ENCODE measurements at places on chromosomes 1 and 21. TPM values are rescaled to one million over a fixed set of nuclear protein-coding genes. Genes with fewer than 3 reads are reported as not detected.

GRCh38 chr21:45543371-45543709, 1.1 kb upstream of the SLC19A1 start:
- DNase-seq, result no peak

DNA sequence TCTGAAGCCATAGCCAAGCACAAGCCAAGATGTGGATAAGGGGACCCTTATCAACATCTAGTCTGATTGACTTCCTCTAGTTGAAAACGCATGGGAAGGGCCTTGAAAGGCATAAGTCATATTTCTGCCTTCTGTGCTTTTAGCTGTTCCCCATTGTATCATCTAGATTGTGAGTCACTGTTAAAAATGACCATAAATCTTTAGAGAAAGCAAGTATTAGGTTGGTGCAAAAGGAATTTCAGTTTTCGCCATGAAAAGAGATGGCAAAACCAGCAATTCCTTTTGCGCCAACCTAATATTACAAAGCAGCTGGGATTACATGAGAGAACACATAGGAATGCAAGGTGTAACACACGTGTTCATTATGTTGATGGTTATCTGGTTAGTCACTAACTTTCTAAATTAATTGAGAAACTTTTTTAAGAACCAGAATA, 63.6 kb downstream of the CLIC6 start:
- DNase-seq, result no peak

DNA sequence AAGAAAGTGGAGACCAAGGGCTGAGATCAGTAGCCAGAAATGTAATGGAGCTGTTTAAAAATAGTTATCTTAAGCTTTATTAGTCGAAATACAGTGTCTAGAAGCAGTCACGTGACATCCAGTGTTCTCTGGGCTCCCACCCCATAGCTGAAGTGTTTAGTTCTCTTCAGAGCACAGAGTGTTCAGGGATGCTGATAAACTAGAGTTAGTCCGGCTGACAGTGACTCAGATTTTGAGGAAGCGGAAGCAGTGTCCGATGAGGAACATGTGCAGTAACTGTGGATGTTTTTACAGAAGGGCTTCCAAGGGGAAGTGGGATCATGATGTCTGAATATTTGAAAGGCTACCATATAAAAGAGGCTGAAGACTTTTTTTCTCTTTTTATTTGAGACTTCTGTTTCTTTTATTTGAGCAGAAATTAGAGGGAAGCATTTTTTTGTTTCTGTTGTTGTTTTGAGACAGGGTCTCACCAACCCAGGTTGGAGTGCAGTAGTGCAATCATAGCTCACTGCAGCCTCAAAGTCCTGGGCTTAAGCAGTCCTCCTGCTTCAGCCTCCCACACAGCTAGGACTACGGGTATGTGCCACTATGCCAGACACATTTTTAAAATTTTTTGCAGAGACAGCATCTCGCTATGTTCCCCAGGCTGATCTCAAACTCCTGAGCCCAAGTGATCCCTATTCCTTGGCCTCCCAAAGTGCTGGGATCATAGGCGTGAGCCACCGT, 124.2 kb downstream of the GALNT2 start:
- DNase-seq, result no peak

DNA sequence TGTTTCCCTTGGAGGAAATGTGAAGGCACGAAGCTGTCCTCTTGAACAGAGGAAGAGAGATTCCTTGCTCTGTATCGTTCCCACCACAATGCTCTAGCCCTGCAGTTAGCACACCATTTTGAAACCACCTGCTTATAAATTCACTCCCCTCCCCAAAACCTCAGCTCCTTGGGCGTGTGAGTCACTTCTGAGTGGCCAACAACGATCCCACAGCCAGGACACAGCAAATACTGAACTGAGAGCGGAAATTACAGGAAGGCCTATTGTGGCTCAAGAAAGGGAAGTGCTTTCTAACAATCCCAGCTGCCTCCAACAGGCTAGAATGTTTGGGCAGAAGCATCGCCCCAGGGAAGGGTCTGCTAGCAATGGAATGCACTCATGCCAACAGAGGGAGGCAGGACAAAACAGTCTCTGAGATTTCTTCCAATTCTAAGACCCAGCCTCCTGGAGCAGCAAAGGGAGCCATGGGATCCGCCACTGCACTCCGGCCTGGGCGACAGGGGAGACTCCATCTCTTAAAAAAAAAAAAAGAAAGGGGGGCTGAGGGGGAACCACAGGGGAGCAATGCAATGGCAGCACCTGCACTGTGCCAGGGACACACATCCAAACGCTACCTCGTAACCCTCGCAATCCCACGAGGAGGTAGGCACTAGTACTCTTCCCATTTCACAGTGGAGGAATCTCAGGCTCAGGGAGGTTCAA, 1.9 kb downstream of the TMEM53 start:
- DNase-seq, result no peak

DNA sequence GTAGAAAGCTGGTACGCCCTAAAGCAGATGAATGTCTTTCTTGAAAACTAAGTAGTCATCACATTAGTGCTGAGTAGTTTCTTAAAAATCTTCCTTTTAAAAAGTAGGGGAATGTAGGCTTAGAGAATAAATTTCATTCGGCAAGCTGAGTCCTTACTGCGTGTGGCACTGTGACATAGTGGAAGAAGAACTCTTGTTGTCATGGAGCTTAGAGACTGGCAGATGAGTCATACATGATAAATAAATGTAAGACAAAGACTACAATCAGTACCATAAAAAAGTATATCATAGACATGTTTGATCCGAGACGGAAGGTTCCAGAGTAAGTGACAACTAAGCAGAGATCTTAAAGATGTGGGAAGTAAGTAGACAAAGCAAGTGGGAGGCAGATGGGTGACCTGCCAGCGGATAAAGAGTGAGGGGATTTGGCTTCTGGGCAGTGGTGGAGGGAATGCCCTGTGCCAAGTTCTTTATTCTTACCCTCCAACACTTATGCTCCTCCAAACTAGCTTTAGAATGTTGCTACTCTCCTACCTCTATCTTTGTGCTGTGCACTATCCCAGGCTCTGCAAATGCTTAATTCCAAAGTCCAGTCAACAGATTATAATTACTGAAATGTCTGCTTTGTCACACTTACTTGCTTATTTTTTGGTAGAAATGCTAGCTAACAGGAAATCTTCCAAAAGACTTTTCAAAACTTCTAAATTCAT, 608.5 kb upstream of the USP24 start:
- DNase-seq, result no peak

GRCh38 chr21:42216726-42217572, 2.0 kb upstream of the ABCG1 start:
- no peak for DNase-seq

- DNase-seq, result no peak
Measured at GRCh38 chr1:229905652-229906051, 161.4 kb upstream of the GALNT2 start.

DNA sequence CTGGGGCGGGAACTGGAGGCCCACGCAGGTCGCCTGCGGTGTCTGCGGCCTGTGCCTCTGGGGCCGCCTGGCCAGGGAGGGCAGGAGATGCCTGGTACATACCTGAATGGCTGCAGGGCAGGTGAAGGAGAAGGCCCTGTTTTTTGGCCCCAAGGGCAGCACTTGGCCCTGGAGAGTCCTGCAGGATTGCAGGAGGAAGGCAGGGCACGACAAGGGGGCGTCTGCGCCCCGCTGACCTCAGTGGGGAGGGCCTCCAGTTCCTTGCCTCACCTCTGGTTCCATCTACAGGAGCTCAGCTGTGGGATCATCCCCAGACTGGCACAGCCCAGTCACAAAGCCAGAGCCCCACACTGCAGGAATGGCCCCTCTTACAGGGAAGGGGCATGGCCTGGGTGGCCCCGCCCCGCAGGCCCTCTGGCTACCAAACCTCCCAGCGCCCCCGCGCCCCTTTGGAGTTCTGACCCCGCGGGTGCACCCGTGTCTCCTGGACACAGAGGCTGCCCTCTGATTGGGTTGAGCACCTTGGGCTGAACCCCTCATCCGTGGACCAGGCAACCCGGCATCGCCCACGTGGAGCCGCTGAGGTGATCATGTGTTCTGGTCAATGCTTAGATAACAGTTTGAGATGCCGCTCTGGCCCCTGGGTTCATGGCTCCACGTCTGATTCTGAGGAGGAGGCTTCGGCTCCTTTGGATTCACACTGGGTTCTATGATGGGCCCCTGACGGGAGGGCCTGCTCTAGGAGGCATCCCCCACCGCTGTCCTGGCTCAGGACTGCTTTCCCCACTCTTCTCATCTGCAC, 1.3 kb upstream of the PEX10 start:
- DNase-seq, result no peak

DNA sequence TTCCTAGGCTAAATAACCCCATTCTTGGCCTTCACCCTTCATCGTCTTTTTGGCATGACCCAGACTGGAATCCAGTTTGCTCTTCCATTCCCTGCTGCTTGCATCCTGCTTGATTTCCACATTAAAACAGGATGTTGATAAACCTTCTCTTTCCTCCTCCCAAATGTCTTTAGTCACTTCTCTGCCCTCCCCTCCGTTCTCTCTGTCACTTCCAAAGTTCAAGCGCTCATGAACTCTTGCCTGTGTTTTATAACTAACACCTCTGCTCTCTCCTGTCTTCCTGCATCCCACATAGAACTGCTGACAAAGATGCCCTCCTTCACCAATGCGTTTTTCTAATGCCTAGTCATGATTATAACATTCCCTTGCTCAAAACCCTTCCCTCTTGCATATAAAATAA, 65.6 kb upstream of the SLC44A3 start:
- DNase-seq, result no peak

DNA sequence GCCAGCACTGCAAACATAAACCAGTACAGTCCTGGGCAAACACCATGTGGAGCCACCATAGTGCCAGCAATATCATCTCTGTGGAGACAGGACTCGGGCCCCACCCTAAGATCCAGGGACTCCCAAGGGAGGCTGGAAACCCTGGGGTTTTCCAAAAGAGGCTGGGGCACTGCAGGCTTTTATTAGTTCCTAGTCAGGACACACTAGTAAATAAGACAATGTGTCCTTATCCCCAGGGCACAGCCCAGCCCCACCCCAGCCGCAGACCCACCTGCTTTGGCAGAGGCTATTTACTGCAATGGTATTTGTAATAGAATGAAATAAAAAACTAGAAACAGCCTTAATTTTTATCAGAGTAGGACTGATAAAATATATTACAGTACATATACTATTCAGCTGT, 486 bp upstream of the GJB3 start:
- DNase-seq, result no peak

- DNase-seq, result no peak
Measured at GRCh38 chr1:235892202-235892601, 25.5 kb upstream of the LYST start.

DNA sequence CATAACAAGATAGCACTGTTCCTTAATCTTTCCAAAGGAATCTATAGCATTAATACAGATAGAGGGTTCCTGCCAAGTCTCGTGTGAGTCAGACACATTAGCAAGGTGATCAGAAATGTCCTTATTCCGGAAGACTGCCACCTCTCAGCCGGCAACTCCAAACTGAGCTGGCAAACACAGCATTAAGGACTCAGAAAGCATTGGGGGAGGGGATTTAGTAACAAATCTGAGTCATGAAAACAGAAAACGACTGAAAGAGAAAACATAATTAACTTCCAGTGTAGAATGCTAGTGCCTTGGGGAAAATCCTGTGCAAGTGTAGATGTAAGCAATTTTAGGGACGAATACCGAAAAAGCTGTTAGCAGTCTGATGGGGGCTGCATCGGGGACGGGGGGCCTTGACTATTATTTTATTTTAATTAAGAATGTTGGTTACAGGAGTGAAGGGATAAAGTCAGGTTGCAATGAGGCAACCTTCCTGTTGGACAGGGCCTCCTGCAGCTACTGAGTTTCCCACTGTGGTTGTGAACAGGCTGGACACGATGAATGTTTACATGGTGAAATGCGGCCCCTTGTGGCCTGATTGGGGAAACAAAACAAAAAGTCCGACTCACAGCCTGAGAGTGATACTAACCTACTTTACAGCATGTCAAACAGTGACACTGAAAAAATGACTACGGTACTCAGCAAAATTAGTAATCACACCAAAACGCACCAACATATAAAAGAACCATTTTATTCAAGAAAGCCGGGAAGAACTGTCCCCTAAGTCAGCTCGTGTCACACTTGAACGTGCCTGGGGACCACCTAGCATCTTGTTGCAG, 20.7 kb downstream of the MIS18A start:
- no peak for DNase-seq

DNA sequence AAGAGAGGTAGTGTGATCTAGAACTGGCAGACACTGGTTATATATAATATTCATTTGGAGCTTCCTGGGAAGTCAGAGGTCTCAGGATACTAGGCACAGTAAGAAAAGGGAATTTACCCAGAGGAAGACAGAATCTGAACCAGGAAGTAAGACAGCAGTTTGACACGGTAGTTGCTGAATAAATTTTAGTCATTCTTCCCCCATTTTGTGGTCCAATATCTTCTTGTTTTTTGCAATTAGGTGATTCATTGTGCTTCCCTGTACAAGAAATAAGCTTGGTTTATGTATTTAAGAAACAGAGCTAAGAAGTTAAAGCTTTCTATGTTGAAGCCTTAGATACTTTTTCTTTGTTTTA, 1.3 kb downstream of the TMEM167B start:
- DNase-seq, result no peak

GRCh38 chr1:169890761-169891538, 2.7 kb downstream of the SCYL3 start:
- peak; percentile 58 for DNase-seq

Gene RHOU
- 1.3 TPM for total RNA-seq

Gene CFAP74
- total RNA-seq, result not detected

Gene ADORA3
- total RNA-seq, result not detected

Gene UBAP2L
- total RNA-seq, result 235 TPM

Gene ADAMTS5
- not detected for total RNA-seq
